Jurkat, Clone E6-1 (cell line): ENCODE measurements at places on chromosomes 5 and 9.

GRCh38 chr9:92151691-92152393 lies 36.6 kb upstream of the SPTLC1 start:
- no peak for DNase-seq

DNA sequence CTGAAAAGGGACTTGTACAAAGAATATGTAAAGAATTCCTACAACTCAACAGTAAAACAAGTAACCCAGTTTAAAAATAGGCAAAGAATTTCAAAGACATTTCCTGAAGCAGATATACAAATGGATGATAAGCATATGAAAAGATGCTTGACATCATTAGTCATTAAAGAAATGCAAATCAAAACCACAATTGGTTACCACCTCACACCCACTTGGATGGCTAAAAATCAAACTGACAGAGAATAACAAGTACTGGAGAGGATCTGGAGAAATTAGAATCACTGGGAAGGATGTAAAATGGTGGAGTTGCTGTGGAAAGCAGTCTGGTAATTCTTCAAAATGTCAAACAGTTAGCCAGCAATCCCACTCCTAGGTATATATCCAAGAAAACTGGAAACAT lies 12.5 kb upstream of the FOXE1 start:
- DNase-seq = no peak

DNA sequence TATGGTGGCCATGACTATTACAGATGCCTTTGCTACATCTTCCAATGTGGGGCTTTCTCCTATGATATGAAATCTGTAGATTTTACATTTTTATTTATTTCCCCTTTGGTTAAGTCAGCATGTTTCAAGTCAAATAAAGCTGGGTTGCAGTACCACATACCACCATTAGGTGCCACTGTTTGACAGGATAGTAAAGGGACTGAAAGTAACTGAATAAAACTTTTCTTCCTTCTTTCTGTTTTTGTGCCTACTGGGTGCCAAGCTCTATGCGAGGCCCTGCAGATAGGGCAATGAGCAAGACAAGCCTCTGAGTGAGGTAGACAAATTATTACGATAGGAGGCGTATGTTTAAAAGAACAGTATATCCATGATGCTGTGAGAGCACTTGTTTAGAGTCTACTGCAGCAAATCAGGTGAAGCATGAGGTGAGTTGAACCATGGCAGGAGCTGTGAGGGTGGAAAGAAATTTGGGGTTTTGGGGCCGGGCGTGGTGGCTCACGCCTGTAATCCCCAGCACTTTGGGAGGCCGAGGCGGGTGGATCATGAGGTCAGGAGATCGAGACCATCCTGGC lies 64.8 kb downstream of the GDNF start:
- DNase-seq = peak; percentile 31

GRCh38 chr5:180333661-180334060 lies 19.5 kb downstream of the GFPT2 start:
- DNase-seq = no peak

- no peak for DNase-seq
These were observed 57.9 kb downstream of the DIAPH1 start for GRCh38 chr5:141560725-141561483.

- DNase-seq = no peak
These were observed 70.6 kb upstream of the S1PR3 start for GRCh38 chr9:88920645-88921044.

- no peak for DNase-seq
These were observed 116.6 kb upstream of the HMHB1 start for GRCh38 chr5:143695244-143695864.

DNA sequence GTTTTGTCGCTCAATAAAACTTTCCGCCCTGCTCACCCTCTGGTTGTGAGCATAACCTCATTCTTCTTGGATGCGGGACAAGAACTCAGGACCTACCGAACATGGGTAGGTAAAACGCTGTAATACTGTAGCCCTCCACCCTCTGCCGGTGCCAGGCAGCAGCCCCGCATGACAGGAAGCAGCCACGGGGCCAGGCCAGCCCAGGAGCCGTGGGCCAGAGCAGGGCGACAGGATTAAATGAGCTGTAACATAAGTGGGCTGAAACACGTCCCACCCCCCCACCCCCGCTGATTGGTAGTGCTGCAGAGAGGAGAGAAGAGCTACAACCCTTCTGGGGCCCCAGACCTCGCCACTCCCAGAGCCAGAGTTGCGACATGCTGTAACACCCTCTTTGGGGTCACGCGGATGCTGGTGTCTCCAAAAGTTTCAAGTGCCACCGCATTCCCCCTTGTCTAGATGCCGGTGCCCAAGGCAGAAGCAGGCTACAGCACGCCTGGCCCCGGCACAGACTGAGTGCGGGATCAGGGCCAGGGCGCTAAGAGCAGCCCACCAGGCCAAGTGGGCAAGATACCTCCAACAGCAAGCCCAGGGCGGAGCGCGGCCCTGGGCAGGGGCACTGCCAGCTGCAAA lies 81.8 kb downstream of the FBXW11 start:
- DNase-seq = no peak

GRCh38 chr9:114957558-114957957 lies 27.2 kb upstream of the TNFSF8 start:
- DNase-seq = no peak

- no peak for DNase-seq
These were observed 25.9 kb upstream of the ZFAND5 start for GRCh38 chr9:72390907-72391306.

DNA sequence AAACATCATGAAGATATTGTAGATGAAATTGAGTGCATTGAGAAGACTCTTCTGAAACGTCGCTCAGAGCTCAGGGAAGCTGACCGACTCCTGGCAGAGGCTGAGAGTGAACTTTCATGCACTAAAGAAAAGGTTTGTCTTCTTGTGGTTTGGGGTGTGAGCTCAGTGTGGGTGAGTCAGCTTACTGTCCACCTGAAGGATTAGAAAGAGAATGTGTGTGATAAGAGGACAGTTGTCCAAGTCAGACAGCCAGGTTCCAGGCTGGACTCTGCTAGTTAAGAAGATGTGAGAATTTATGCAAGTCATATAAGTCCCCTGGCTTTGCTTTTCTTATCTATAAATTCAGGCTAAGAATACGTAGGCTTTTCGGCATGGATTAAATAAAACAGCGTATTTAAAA lies 46.9 kb downstream of the RAB14 start:
- no peak for DNase-seq

DNA sequence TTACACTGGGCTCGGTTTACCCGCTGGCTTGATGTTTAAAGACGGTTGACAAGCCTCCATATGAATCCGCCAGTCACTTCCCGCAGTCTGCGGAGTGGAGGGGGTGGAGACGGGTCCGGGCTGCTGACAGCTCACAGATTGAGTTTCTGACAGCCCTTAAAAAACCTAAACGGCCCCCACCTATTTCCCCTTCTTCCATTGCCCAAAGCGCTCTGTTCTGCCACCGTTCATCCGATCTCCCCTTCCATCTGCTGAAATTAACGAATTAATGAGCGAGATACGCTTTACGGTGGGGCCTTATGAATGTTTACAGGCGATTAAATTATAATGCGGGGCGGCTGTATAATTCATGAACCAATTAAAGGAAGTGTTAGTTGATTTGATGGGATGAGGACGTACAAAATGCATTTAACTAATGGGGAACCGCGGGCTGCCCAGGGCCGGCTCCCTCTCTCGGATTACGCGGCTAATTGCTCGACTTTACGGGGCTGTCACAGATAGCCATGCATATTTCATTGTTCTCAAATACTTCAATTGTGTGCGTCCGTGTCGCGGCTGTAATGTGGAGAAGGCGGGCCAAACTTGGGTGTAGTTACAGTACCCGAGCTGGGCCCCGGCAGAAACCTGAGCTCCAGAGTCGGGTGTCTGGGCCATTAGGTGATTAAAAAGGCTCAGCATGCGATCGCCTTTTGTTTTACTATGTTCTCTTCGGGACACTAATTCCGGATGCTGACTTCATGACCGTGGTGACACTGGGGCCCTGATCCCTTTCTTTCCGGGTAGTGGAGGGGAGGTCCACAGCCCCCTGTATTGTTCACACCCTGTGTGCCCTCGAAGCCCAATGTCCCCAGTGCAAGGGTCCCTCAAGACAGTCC lies 74.9 kb downstream of the GTF3C4 start:
- DNase-seq = no peak

GRCh38 chr5:137636830-137637714 lies 98.8 kb downstream of the KLHL3 start:
- no peak for DNase-seq

DNA sequence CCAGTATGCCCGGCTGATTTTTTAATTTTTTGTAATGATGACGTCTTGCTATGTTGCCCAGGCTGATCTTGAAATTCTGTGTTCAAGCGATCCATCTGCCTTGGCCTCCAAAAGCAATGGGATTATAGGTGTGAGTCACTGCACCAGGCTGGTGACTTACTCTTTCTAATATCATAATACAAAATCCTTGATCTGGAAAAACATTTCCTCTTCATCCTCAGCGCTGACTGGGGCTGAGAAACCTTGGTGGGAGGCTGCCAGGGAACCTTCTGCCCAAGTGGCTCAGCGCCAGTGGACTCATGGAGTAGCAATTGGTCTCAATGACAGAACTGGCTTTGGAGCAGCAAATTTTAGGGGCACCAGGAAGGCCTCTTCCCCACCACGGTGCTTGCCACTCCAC lies 17.5 kb upstream of the SEMA4D start:
- no peak for DNase-seq

- no peak for DNase-seq
These were observed 324.4 kb upstream of the MPDZ start for GRCh38 chr9:13603921-13604320.

DNA sequence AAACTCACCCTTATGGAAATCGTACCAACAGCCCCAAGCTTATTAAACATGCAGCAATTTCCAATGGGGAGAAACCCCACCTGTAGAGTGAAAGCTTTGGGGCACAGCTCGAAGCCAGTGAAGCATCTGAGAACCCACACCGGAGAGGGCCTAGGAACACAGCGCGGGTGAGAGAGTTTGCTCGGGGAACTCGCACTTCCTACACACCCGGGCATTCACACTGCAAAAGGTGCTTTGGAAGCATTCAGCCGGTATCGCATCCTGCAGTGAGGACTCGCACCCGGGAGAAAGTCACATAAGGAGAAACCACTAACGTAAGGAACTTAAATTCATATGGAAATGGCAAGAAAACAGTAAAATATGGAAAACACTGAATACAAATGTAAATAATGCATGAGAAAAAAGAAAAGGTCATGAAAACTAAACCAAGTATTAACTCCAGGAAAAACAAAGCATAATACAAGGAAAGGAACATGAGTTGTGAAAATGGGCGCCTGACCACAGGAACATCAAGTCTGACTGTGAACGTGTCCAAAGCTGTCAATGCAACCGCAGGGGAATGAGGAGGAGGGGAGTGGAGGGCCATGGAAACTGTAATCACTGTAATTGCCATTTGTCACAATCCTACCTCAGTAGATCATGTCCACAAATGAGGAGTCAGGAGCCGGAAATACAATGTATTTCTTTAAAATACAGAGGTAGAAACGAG lies 28.7 kb downstream of the CAMSAP1 start:
- DNase-seq = no peak

GRCh38 chr9:89882930-89883361 lies 278.1 kb downstream of the GADD45G start:
- DNase-seq = no peak

DNA sequence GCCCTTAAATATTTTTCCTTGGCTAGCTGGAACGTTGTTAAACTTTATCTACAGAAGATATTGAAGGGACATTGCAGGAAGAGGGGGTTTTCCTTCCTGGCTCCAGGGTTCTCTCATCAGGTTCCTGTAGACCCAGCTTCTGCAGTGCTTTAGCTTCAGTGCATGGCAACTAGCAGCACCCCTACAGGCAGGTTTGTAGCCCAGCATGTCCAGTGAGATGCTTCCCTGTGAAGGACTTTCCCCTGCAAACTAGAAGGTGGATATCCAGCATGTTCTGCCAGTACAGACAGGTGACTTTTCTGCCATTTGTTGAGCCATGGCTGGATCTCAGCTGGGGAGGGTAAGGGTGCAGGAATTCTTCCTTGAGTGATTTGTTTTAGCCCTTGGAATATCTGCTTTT lies 10.4 kb downstream of the CCL28 start:
- no peak for DNase-seq

- no peak for DNase-seq
These were observed 105.3 kb downstream of the ARRDC3 start for GRCh38 chr5:91277840-91278239.

DNA sequence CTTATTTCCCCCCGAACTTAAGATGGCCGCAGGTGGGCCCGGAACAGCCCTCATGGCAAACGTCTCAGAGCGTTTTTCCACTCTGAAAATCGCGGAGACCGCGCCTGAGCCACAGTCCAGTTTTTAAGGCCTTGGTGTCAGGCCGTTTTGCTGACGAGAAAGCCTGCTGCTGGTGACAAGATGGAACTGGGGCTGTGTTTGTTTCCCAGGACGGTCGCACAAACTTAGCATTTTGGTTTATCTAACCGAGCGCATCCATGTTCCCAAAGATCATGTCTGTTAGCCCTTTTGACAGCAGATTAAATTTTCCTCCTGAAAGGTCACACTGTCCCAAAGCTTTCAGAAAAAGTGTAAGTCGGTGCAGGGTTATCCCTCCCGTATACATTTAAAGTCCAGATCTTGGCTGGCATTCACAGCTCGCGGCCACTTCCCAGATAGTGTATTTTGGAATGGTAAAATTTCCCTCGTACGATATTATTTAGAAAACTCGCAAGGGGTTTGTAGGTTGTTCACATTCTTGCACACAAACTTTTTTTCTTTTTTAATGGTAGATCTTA lies 812 bp downstream of the SREK1 start:
- DNase-seq = no peak

DNA sequence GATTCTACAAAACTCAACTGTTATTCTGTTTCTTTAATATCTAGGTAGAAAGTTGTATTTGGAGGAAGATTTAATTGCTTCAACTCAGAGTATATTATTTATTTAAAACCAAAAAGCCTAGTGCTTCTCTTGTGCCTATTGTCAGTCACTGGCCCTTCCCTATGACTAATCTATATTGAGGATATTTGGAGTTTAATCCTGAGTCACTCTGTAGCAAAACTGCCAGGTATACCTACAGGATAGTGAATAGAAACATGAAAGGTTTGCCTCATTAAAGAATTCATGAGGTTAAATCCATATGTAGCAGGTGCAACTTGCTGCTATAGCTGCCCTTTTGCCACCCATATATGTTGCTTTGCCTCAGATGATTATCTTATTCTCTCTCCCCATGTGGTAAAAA lies 15.1 kb downstream of the PLK2 start:
- no peak for DNase-seq

DNA sequence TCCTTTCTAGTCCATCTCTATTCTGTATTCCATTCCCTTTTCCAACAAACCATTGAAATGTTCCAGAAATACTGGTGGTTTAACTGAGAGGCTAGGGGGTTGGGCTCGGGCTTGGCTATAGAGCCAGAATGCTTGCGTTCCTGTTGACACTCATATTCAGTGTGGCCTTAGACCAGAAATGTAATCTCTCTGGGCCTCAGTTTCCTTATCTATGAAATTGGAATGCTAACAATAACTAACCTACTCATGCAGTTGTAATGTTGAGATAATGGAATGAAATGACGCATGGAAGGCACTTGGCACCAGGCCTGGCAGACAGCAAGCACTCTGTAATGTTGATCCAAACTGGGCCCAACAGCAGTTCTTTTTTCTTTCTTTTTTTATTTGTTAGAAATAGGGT lies 26.8 kb downstream of the JADE2 start:
- DNase-seq = no peak
